ENCODE measurements at places on chromosomes 7 and 10.

GRCh38 chr10:14294347-14295059, 36.2 kb downstream of the FRMD4A start:
- DNase-seq: no peak

DNA sequence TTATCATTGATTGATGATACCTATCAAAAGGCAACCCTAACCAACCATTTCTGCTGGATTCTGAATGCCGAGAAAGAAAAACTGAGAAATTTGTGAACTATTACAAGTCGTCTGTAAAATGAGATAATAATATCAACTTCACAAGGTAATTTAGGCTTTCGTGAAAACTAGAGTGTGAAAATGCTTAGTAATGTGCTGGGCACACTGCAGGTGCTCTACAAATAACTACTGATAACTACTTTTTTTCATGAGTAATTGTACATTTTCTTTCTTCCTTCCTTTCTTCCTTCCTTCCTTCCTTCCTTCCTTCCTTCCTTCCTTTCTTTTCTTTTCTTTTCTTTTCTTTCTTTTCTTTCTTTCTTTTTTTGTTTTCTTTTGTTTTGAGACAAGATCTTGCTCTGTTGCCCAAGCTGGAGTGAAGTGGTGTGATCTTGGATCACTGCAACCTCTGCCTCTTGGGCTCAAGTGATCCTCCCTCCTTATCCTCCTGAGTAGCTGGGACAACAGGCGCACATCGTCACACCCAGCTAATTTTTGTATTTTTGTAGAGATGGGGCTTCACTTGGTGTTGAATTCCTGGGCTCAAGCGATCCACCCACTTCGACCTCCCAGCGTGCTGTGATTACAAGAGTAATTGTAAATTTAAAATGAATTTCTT, 42.9 kb downstream of the BMPR1A start:
- no peak for DNase-seq

GRCh38 chr7:418636-419280, 100.9 kb downstream of the PDGFA start:
- DNase-seq: no peak

DNA sequence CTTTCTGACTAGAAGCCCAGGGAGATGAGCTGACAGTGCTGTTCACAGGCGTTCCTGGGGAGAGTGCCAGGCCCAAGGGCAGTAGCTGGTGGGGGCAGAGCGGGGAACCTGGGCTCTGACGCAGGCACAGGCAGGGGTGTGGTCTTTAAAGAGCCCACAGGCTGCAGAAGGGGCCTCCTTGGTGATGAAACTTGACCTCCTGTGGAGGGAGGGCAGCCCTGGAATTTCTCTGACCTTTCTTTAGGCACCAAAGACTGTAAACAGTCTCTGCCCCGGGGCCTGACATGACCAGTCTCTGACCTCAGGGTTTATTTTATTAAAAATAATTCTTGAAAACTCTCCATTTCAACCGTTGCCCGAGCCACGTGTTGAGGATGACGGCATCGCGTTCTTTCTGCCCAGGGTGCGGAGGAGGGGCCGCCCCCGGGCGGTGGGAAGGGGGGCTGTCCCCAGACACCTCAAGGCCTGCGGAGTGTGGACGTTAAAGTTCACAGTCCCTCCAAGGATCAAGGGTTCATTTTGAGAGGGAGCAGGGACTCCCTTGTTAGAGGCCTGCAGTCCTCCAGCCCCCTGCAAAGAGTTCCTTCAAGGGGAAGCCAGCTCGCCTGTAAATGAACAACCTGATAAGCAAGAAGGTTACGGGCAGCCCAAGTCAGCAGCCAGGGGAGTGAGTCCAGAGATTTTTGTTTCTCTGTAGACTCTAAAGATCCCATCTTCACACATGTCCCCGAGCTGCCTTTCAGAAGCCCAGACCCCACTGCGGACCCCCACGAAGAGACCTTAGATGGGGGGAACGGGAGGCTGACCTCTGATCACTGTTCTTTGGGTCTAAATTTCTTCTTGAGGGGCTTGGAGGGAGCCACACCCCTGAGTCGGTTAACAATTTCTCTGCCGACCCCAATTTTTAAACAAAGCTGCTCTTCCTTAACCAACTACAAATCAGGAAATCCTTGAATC, 128.9 kb downstream of the VIPR2 start:
- no peak for DNase-seq

DNA sequence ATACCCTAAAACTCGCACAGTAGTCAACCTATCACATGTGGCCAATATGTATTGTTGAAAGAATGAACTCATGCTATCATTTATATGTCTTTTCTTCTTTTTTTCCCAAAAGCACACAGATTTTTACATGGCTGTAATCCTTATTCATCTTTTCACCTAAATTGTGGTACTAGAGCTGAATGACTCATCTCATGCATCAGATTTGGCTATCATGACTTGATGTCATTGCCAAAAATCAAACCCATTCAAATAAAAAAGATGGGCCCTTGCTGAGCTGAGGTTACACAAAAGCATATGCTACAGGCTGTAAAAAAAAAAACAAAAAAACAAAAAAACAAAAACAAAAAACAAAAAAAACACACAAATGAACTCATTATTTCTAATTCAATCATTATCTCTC, 3.3 kb upstream of the LMOD2 start:
- DNase-seq: no peak

GRCh38 chr7:44172803-44173424, 16.3 kb downstream of the GCK start:
- no peak for DNase-seq

GRCh38 chr10:62692085-62692484, 112.4 kb upstream of the ADO start:
- no peak for DNase-seq

DNA sequence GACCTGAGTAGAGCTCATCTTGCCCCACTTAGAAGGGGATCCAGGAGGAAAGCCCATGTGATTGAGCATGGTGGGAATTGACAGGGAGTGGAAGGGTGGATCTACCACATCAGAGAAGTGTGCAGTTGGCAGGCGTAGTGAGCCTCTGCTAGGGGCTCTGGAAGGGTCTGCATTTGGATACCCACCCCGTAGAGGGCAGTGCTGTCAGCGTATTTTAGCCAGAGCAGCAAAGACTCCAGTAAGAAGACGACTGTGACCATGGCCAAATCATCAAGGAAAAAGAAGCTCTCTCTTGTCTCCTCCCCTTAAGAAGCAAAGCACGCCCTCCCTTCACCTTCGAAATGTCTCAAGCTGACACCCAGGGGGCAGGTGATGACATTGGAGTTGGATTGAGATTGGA, 68.8 kb upstream of the INHBA start:
- DNase-seq: no peak

- DNase-seq: no peak
Observed at GRCh38 chr7:42145539-42145938, 91.5 kb downstream of the GLI3 start.

- no peak for DNase-seq
Observed at GRCh38 chr10:111075577-111076185, 1.1 kb upstream of the ADRA2A start.

DNA sequence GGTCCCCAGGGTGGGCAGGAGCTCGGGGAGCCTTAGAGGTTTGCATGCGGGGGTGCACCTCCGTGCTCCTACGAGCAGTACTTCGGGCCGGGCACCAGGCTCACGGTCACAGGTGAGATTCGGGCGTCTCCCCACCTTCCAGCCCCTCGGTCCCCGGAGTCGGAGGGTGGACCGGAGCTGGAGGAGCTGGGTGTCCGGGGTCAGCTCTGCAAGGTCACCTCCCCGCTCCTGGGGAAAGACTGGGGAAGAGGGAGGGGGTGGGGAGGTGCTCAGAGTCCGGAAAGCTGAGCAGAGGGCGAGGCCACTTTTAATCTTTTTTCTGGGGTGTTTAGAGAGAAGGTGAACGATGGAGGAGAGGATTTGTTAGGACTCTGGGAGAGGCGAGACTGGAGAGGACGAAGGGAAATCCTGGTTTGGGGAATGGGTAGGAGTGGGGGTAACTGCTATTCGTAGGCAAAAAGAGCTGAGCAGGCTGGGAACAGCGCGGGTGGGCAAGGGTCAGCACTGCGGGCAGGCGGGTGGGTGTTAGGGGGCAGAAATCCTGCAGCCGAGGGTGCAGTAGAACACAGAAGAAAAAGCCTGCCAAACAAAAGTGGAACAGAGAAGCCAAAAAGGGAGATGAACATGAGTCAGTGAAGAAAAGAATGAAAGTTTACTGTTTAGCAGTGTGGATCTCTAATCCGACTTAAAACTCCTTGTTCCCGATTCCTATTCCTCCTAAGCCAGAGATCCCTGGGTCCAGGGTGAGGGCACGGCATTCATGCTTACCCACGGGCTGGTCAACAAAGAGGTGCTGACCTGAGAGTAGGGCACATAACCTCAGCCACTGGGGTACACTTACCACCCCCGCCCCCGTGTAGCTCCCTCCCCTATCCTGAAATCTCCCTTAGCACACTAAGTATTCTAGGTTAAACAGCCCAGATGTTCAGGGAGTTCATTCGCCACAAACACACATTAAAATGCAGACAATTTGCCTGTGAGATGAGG, 26.9 kb downstream of the PRSS2 start:
- no peak for DNase-seq

DNA sequence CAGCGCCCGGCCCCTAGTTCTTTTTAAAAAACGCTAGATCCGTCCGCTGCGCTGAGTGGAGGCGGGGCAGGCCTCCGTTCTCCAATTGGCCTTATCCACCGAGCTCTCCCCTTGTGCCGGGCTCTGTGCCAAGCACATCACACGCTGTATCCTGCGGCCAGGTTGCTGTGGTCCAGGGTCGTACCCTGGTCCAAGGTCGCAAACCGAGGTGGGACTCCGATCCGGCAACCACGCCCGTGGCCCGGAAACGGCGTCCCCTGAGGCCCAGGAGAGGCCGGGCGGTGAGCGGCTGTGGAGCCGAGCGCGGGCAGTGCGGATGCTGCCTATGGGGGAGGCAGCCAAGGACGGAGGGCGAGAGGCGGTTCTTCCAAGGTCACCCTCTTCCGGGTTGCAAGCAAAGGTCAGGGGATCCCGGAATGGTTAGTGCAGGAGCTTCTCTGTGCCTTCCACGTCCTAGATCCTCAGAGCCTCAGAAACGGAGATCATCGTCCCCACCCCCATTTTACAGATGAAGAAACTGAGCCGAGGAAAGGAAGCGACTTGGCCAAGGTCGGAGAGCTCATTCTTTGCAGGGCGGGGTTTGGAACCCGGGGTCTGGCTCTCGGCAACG, 72.4 kb upstream of the LRRC4 start:
- no peak for DNase-seq

DNA sequence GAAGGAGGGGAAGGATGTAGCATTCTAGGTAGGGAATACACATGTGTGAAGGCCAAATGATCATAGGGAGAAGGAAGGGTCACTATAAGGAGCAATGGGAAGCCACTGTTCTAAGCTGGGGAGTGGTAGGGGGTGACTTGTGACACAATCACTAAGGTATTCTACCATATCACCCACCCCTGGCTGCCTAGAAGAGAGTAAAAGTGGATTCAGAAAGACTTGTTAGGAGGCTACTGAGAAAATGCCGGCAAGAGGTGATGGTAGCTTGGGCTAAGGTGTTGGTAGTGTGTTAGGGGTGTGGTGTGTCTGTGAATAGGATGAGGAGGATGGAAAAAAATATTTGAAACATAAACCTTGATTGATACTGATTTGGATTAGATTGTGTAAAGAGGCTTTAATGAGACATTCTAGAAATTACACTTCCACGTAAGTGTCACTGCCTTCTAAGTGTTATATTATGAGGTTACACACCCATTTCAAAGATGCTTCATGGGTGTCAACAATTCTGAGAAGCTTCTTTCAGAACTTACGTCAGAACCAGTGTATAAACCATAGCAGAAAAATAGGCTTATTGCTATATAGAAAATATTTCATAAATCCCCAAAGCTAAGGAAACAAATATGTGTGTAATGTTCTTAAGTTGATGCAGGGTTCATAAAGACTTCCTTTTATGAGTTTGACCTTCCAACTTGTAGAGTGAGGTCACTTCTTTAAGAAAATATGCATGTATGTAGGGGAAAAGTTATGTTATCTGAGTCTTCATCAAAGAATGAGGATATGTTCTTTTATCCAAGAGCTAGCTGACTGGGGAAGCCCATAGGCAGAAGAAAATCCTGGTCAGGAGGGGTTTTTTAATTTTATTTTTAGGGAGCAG, 5.6 kb upstream of the BPGM start:
- no peak for DNase-seq

- no peak for DNase-seq
Observed at GRCh38 chr7:143463556-143463955, 14.1 kb upstream of the TAS2R41 start.

- DNase-seq: no peak
Observed at GRCh38 chr10:71092812-71093401, 119.5 kb upstream of the UNC5B start.

- DNase-seq: no peak
Observed at GRCh38 chr7:2651847-2652735, 20.3 kb downstream of the TTYH3 start.

DNA sequence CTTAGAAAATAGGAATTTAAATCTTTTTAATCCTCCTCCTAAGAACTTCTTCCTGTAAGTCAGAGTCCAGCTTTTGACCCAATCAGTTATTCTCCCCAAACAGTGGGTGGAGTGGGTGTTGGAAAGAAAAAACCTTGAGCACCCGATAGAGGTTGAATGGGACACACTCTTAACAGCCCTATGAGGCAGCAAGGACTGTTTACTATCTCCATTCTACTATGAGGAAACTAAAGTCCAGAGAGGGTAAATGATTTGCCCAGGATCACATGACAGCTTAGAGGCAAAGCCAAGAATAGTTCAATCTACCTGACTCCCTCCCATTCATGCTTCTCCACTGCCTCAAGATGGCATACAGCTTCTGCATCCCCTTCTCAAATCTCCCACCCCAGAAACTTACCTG, 57.6 kb upstream of the SLC35B4 start:
- no peak for DNase-seq

DNA sequence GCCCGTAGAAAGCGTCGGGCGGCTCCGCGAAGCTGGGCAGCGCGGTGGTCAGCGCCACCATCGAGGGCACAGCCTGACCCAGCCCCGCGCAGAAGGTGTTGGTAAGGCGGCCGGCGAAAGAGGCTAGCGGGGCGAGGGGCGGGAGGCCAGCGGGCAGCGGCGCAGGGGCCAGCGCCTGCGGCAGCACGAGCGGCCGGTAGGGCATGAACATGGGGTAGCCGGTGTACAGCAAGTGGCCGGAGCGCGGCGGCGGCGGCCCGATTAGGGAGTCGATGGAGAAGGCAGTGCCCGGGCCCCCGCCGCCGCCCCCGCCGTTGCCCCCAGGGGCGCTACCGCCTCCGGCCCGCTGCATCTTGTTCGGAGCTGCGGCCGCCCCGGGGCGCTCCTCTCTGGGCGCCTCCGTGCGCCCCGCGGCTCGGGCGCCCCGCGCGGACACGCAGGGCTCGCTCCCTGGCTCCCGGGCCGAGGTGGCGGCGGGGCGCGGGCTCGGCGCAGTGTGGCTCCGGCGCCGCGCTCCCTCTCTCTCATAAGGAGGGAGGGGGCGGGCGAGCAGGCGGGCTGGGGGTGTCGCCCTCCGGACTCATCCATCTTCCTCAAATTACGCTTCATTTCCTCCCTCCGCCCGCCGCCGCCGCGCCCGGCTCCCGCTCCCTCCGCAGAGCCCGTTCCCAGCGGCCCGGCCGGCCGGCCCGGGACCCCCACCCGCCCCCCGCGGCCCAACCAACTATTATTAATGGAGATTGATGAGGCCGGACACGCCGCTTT, at the start of gene GBX1:
Gene GBX1 (minus strand): TSS at position 498 of the 765 bp plus-strand sequence. CDS start 146 bp downstream, at position 352.
- no peak for DNase-seq
